ENCODE measurements at places on chromosomes 13 and 19. TPM values are rescaled to one million over a fixed set of nuclear protein-coding genes. Genes with fewer than 3 reads are reported as not detected.

HPN gene
- total RNA-seq, result not detected

F2RL3 gene
- total RNA-seq, result 2.6 TPM

IGFL1 gene
- not detected for total RNA-seq

CD22 gene
- total RNA-seq, result 0.13 TPM

KLK3 gene
- total RNA-seq, result not detected

SLITRK6 gene
- total RNA-seq, result not detected

GRCh38 chr19:56670961-56671612 is 470 bp downstream of the ZNF835 start:
- DNase-seq, result no peak

DNA sequence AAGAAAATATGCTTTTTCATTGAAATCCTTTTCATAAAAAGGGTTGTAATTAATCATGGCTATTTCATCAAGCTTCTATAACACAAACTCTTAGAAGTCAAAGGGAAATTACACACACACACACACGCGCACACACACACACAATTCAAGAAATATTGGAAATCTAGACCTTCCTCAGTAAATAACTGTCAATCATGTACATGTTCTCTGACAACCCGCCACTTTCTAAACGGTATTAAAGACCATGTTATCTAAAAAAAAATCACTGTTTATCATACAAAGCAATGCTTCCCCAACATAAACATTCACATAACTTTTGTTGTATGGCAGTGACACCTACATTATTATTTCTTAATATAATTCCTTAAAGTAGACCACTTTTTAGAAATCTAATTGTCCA is 132.2 kb downstream of the EFNB2 start:
- no peak for DNase-seq

DNA sequence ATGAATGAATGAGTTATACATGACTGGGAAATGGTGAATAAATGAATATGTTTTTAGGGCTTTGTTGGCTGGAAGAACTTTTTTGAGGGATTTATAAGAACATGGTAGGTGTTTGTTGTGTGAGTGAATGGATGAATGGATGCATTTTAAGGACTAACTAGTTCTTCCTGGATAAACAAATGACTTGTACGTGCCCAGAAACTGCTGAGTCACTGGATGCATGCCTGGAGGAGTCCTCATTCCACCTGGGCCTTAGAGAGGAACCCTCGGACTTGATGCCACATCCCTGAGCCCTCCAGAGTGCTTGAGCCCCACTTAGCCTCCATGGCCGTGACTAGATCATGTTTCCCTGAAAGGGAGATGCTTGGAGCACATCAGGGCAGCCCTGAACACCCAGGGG is 153.4 kb downstream of the DPF1 start:
- DNase-seq, result peak; percentile 25

GRCh38 chr19:43028866-43029265 is 2.6 kb upstream of the PSG11 start:
- DNase-seq, result no peak

DNA sequence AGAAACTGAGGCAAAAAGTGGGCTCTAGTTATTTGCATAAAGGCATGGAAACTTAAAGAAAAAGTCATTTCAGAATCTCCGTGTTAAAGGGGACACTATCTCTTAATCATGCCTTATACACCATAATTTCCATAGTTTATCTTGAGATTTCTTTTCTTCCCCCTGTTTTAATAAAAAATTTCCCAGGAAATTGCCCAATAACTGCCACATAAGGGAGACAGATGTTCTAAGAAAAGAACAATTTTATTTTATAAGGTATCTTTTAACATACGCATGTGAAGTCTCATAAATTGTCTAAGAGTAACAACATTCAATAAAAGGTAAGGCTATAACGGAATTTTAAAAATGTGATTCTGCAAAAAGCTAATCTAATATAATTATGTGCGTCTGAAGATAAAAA is 371.3 kb downstream of the IRS2 start:
- DNase-seq, result no peak

GRCh38 chr13:72379581-72379980 is 347.8 kb downstream of the MZT1 start:
- no peak for DNase-seq

- no peak for DNase-seq
These were observed 20.5 kb upstream of the IGFL1 start for GRCh38 chr19:46209051-46209450.

GRCh38 chr13:24216176-24216575 is 55.7 kb downstream of the SPATA13 start:
- DNase-seq, result no peak

GRCh38 chr13:76175961-76176725 is 540.0 kb downstream of the LMO7 start:
- no peak for DNase-seq

DNA sequence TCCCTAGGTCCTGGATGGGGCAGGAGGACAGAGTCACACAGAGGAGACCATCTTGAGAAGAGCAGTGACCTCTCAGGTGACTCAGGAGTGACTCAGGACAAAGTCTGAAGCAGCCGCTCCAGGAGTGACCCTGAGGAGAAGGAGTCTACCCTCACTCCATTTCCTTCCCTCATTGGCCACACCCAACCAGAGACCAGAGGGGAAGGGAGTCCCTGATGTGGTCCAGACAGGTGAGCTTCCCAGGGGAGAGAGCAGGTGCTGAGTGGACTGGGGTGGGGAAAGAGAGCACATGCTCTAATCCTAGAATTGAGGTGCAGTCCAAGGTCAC is 75.5 kb upstream of the MEDAG start:
- DNase-seq, result peak; percentile 13

DNA sequence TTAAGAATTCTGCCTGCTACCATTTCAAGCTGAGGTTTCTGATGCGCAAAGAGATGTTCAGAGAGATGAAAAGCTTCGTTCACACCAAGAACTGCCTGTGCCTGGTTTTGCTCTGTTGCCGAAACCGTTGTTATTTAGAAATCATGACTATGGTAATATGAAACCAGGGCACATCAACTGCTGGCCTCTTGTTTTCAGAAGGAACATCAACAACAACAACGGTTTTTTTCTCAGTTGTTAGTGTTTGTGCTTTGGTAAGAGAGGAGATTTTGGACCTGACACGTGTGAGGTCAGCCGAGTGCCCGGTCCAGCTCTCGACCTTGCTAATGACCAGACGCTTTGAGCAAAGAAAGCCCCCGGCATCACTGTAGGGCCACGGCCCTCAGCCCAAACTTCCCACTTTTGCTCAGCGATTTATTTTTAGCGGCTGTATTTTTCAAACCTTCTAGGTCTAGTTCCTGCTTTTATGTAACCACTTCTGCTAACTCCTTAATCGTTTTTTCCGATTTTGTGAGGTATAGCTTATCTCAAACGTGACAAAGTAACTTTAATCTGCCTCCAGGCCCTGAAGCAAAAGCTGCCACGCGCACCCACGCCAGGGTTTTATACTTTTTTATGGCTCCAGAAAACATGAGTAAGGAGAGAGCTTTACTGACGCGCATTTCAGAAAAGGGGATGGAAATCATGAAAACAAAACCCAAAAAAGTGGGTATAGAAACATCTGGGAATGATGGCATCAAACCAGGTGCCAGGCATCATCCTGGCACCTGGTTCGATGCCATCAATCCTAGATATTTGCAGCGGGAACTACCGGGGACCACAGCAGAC is 42.0 kb downstream of the KLF2 start:
- DNase-seq, result no peak

DNA sequence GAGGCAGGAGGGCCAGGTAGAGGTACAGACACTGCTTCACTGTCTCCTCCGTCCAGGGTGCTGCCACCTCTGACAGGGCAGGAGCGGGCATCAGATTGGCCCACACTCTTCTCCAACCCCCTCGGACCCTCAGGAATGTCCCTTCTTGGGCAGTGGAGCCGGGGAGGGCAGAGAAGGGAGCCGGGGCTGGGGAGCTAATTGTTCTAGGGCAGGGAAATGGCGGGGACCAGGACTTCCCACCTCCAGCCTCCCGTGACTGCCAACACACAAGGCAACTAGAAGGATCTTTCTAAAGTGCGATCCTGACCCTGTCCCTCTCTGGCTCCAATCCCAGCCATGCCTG is 10.1 kb upstream of the RSPH6A start:
- DNase-seq, result no peak

GRCh38 chr13:47999973-48000372 is 1.1 kb downstream of the SUCLA2 start:
- DNase-seq, result no peak

- no peak for DNase-seq
These were observed 11.0 kb upstream of the SERPINE3 start for GRCh38 chr13:51328488-51328887.

GRCh38 chr19:36169084-36169760 is 17.0 kb upstream of the COX7A1 start:
- DNase-seq, result no peak

Data from dermis microvascular lymphatic vessel endothelial cell (primary cell).